Foreskin melanocyte (primary cell): ENCODE measurements at places on chromosomes 4 and X.

DNA sequence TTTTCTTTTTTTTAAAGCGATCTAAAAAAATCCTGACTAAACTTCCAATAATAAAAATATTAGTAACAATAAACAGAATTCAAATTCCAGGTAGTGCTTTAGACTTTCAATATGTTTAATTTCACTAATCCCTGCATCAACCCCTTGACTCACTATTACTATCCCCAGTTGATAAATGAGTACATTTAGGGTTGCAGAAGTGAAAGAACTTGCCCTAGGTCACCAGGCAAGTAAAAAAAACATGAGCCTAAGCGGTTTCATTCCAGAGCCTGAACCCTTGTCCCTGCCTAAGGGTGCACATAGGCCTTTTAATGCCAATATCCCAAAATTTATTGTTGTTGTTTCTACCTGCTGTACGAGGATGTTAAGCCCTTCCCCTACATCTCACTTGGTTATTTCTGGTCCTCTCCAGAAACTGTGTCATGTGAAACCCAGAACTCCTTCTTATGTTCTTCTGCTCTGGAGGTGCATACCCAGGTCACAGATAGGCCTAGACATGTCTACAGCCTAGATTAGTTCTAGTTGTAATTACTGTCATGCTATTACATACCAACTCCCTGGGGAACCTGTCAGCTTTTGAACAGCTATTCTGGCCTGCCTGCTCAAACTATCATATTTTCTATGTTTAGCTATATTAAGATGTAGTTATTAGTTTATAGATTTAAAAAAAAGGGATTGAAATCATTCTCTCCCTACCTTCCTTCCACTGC lies 244.5 kb upstream of the PITX2 start:
- no peak for DNase-seq

- DNase-seq = no peak
These were observed 134.5 kb downstream of the MGST2 start for GRCh38 chr4:139800082-139800481.

GRCh38 chr4:163748449-163748848 lies 254.0 kb downstream of the TMA16 start:
- DNase-seq = peak; percentile 19

DNA sequence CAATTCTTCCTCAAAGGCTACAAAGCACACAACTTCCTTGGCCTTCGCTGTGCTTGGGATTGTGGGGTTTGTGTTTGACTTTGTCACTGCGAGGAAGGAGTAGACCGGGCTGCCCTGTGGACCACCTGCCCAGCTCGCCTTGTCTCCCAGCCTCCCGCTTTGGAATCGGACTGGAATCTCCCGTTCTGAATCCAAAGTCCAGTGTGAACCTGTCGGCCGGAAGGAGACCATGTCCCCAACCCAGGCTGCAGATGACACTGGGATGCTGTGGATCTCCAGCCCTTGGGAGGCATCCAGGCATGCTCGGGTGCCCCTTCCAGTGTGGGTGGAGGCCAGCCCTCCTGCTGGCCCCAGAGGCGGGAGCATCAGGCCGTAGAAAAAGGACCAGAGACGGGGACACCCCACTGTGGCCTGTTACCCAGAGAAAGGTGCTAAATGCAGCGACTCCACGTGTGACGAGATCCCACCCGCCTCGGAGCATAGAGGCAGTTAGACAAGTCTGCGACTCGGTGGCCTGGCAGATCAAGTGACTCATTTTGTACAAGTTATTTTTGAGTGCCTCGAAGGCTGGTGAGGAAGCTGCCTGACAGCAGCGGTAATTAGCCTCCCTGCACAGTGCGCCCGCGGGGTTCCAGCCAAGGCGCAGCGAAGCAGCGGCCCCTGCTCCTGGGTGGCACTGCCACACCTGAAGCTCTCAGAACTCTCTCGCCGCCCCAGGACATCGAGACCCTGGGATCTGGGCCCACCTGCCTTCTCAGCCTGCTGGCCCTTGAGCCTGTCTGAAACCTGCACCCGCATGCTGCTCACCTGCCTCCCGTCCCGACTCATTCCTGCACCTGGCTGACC lies 57.5 kb downstream of the ADRA2C start:
- no peak for DNase-seq

DNA sequence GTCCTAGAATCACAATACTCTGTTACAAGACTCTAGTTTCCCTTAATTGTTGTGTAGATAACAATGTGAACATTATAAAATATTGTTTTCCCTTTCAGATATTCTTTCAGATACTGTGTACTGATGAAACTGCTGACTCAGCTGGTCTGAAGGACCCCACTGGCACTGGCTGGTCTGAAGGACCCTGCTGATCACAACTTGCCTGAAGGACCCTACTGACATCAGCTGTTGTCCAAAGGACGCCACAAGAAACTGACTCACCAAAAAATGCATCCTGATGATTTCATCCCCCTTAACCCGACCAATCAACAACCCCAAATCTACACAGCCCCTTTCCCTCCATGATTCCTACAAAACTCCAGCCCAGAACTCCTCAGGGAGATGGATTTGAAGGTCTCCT lies 258.8 kb upstream of the GNPDA2 start:
- DNase-seq = no peak

DNA sequence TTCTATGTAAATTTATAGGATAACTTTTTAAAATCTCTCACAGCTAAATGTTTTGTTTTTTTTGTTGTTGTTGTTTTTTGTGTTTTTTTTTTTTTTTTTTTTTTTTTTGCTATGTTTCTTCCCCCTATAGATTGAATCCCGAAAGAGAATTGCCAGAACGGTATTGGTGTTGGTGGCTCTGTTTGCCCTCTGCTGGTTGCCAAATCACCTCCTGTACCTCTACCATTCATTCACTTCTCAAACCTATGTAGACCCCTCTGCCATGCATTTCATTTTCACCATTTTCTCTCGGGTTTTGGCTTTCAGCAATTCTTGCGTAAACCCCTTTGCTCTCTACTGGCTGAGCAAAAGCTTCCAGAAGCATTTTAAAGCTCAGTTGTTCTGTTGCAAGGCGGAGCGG lies 4.1 kb downstream of the BRS3 start:
- DNase-seq = no peak

DNA sequence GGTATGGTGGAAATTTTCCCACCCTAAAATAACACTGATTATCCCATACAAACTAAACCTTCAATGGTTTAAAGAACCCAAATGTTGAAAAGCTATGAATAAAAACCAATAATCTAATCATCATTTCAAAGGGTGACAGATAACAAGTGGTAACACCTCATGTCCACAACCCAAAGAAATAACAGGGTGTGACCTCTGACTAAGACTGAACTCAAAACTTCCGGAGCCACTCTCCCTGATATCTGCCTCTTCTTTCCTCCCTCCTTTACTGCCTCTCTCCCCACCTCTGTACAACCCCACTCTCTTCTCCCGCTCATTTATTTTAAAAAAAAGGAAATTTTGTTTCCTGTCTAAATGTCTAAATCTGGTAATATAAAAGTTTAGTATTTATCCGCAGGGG lies 11.5 kb downstream of the FBXW7 start:
- no peak for DNase-seq

GRCh38 chrX:30593440-30594200 lies 16.1 kb upstream of the TASL start:
- no peak for DNase-seq

- DNase-seq = no peak
These were observed 1408.9 kb upstream of the PCDH7 start for GRCh38 chr4:29311247-29311646.
